Activated CD8-positive, alpha-beta memory T cell treated with anti-CD3 and anti-CD28 coated beads for 1 hour (primary cell): ENCODE measurements at places on chromosomes 11 and 22.

GRCh38 chr11:118233377-118233776, 8.6 kb upstream of the JAML start:
- DNase-seq: no peak

DNA sequence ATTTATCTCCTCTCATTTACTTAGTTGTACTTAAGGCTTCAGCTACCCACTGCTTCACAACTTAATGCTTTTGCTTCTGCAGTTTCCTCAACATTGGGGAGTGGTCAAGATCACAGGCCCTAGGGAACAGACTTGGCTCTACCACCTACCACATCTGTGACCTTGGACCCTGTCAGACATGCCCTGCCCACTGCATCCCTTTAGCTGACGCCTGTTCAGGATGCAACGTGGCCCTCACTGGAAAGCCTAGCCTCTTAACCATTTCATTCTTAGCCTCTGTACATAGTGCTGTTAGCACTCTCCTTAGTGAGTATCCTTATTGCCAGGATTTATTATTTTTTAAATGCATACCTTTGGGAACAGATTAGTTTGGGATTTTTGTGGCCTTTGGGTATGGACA, 34.4 kb downstream of the TNRC6B start:
- DNase-seq: no peak

DNA sequence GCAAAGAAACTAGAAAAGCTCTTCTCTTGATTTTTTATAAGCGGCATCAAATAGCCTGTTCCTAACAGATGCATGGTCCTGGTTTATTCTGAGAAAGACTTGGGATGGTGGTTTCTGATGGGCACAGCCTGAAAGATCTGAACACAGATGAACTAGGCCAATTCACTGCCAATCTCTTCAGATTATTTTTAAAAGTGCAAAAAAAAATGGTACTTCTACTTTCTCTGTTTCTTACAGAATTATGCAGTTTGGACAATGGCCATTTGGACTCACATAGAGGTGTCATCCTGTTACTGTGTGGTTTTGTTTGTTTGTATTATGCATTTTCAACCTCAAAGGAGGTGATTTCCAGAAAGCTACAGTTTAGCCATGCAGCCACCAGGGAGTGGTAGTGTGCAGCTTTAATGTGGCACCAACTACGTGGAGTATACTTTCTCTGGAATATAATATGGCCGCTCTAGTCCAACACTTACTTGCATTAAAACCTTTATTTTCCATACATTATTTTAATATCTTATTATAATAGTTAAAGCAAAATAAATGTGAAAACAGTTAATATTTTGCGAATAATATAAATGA, 469.8 kb upstream of the KIRREL3 start:
- no peak for DNase-seq

- no peak for DNase-seq
Observed at GRCh38 chr11:15635521-15635920, 520.8 kb downstream of the INSC start.

DNA sequence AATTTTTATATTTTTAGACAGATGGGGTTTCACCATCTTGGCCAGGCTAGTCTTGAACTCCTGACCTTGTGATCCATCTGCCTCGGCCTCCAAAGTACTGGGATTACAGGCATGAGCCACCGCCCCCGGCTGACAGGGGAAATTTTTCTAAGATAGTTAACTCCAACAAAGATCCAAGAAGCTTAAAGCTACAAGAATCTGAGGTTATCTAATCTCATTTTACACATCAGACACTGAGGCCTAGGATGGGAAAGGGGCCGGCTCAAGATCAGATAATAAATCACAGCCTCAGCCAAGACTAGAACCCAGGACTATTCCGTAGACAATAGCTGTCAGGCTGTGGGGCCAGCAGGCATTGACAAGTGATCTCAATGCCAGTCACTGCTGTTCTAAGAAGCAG, 94.0 kb downstream of the AMBRA1 start:
- DNase-seq: no peak

GRCh38 chr11:128616161-128616560, 28.8 kb upstream of the ETS1 start:
- no peak for DNase-seq

DNA sequence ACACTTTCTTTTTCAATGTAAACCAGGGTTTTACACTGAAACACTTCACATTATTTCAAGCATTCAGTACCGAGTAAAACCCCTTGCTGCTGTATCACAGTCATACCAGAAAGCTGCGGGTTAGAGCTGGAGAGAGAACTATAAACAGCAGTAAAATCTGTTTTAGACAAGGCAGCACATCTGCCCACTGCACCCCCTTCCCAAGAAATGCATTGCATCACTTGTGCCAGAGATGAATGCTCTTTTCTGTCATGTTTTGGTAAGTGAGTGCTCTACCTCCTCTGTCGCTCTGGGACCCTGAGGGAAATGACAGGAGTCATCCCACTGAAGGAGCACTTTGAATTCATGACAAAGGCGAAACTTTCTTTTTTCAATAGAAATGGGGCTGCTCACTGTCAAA, 107.2 kb downstream of the MAML2 start:
- no peak for DNase-seq

DNA sequence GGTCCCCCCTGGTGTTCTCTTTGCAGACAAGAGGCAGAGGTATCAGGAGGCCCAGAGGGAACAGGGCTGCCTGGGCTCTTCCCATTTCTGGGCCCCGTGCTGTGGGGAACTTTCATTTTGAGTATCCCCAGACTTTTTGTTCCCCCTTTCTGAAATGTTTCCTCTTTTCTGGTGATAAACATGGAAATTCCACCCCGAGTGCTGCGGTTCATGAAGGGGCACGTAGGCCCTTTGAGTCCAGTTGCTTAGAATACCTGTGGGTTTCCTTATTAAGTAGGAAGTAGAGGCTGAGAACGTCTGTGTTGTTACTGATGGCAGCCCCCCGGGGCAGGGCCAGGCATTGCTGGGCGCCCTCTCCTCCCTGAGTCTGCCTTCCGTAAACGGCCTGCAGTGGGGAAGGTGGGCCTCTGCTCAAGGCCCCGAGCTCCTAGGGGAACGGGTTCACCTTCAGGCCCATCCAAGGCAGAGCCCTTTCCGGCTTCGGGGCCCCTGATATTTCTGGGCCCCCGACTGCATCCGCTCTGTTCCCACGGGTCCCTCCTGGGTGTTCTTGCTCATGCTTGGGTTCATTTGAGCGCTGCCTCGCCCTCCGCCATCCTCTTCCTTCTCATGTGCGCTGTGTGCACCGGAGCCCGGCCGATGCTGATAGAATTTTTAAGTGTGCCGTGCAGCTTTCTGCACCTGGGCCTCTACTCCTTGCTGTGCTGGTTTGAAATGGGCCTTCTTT, 12.0 kb downstream of the TBC1D22A start:
- no peak for DNase-seq

DNA sequence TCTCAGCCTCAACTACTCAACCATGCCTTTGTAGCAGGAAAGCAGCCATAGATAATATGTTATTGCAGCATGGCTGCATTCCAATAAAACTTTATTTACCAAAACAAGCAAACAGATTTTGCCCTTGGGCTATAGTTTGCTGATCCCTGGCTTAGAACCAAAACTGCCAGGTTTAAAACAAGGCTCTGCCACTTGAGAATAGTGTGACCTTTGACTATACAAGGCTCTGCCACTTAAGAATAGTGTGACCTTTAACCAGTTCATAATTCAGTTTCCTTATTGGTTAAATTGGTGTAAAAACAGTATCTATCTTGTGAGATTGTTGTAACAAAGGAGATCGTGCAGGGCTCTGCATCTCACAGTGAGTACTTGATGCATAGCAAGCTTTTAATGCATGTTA, 217.3 kb upstream of the MTNR1B start:
- no peak for DNase-seq

- DNase-seq: no peak
Observed at GRCh38 chr11:114358716-114359115, 41.6 kb downstream of the C11orf71 start.

DNA sequence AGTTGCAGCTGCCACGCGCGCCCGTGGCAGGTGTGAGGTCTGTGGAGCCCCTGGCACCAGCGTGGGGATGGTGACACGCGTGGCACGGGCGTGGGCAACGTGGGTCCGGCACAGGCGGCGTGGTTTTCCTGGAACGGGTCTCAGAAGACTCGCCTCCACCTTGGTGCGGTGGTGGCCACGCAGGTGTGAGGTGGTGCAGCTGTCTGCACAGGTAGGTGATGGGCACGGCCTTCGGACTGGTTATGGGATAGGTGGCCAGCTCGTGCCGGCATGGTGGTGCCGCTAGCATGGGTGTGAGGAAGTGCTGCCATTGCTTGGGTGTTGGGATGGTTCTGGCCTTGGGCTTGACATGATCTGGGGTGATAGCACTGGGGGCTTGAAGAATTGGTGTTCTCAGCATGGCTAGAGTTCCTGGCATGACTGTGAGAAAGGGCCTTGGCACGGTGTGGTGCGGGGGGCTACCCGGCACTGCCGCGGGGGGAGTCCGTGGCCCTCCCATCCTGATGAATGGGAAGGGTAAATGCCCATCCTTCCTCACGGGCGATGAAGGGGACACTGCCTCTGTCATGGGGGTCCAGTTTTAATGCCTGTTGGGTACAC, 531 bp downstream of the DAGLA start:
- no peak for DNase-seq

- DNase-seq: no peak
Observed at GRCh38 chr11:30172883-30173311, 57.9 kb upstream of the FSHB start.
